COLO829 (cell line): ENCODE measurements at places on chromosomes 2 and 18.

DNA sequence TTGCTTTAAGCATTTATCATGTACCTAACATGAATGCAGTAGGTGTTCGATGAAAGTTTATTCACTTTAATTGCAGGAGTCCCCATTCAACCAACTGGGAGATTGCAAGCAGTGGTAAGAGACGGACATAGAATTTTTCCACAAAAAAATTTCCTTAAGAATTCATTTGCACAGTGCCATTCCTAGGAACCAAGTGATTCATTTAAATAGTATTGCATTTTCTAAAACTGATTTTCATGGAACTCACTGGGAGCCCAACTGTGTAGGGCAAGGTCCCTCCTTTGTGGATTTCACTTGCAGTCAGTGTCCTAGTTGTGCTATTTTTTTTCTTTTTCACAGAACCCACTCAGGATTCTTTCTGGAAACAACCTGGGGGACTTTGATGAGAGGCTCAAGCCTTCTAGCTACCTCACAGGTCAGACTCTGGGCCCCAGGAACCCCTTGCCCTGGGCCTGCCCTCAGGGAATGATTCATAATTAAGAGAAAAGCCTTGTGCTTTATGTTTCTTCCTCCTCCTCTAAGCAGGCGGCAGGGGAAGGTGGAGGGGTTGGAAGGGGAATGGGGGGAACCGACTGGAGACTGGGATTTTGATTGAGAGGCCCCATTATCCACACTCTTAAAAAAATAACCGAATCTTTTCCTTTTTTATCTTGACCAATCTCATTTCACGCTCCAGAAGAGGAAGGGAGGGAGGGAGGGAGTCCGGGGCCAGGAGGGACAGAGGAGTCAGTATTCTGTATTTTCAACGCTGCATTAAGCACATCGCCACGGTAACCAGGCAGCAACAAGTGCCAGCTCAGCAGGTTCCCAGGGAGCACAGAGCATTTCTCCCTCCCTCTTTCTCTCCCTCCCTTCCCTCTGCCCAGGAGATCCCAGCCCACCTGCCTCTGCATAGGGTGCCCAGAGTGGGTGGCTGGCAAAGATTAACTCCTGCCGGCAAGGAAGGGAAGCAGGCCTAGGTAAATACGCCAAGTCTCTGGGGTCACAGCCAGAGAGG, 51.8 kb downstream of the PSD4 start:
- DNase-seq = peak; percentile 73

DNA sequence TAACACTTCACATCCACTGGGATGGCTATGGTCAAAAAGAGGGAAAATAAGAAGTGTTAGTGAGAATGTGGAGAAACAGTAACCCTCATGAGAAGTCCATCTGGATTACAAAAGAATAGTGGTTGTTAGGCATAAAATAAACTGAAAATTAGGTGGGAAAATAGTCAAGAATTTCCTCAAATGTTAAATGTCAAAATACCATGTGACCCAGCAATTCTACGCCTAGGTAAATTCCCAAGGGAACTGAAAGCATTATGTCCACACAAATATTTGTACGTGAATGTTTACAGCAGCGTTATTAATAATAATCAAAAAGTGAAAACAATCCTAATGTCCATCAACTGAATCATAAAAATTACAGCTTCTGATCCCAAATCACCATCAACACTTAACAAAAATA, 11.0 kb downstream of the WDR33 start:
- no peak for DNase-seq

DNA sequence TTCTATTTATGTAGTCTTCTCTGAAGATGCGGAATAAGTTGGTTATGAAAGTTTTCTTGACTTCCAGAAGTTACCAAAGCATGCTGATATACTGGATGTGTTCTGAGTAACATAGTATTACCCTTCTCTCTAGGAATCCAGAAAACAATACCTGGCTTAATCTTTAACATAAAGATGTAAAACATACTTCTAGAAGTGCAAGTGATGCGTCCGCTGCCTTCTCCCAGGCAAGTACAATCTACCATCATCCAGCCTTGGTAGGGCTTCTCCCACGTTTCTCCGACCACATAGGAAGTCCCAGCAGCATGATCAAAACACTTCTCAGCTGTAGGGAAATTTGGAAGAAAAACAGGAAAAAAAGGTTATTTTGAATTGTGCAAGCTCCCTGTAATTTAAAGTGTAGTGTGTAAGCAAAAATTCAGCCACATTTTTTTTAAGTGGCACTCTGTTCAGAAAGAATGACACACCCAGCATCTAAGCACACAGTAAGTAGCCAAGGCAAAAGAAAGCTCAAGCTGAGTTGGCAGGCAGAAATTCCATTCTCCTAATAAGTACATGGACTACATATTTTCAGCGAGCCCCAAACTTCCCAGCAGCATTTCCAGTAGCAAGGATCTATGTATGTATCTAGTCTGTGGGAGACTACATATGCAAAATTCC, 5.2 kb downstream of the FN1 start:
- DNase-seq = no peak

DNA sequence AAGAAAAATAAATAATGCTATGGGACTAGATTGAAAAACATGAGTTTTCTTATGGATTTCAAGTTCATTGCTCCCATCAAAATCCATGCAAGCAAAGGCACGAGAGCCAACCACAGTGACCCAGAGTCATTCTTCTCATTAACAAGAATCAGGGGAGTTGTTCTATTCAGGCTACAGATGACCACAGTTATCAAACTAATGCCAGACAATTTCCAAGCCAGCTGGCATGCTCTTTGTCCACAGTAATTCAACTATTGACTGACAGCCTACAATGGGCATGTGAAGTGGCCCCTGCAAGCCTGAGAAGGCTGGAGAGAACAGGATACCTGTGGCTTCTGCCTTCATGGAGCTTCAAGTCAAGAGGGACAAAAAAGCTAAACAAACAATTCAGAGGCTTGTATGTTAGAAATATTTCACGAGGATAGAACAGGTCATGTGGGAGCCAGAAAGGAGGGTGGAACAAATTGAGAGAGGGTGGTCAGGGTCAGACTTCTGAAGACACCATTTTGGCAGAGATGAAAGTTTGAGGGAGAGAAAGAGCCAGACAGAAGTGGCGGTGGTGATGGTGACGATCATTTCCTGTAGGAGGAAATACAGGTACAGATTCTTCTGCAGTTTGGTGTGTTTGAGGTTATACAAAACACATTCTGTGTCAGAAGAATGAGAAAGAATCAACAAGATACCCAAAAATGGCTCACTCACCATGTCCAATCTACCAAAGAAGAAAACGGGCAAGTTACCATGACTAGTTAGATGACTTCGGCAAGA, 732.4 kb downstream of the RNF144A start:
- no peak for DNase-seq

DNA sequence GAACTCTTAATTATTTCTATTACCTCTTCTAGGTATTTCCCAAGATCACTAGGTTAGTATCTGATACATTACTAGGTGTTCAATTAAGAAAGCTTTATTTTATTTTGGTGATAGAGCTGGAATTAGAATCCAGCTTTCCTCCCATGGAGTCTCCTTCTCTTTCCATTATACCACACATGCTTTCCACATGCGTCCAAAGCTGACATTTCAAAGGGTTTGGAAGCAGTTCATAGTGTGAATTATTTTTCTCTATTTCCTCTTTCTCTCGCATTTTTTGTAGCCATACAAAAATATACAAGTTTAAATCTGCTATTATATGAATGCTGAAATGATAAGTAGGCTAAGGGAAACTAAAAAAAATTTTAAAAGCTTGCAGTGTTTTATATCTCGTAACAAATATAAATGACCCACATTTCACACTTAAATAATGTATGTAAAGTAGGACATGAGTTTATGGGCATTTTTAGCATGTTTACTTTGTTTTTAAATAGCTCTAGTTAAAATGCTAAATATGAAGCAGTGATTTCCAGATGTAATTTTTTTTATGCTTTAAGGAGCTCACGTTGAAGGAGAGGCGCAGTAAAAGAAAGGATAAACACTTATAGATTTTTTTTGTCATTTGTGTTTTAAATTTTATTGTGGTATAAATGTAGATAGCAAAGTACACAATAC, 20.1 kb downstream of the ZC3H6 start:
- no peak for DNase-seq
